Hypothalamus (tissue), 51 donors: ENCODE measurements at places on chromosomes 2 and 18.

GRCh38 chr2:190571686-190572085 lies 37.2 kb upstream of the NEMP2 start:
- no peak for DNase-seq

DNA sequence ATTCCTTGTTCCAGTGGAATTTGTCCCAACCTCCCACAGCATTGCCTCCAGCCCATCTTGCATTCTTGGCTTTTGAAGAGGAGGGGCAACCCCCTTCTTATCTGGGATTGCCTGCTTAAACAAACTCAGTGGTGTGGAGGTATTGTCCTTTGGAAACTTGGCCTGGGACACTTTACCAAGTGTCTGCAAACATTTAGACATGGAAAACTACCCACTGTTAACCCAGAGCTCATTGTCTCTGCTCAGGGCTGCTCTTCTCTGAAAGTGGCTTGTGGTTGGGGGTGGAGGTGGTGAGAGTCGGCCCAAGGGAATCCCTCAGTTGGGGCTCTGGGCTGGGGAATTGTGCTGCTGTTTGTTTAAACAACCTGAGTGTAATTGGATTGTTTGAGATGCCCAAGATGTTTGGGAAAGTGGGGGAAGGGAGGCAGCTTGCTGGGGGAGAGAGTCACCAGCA lies 178.3 kb upstream of the GATA6 start:
- no peak for DNase-seq

DNA sequence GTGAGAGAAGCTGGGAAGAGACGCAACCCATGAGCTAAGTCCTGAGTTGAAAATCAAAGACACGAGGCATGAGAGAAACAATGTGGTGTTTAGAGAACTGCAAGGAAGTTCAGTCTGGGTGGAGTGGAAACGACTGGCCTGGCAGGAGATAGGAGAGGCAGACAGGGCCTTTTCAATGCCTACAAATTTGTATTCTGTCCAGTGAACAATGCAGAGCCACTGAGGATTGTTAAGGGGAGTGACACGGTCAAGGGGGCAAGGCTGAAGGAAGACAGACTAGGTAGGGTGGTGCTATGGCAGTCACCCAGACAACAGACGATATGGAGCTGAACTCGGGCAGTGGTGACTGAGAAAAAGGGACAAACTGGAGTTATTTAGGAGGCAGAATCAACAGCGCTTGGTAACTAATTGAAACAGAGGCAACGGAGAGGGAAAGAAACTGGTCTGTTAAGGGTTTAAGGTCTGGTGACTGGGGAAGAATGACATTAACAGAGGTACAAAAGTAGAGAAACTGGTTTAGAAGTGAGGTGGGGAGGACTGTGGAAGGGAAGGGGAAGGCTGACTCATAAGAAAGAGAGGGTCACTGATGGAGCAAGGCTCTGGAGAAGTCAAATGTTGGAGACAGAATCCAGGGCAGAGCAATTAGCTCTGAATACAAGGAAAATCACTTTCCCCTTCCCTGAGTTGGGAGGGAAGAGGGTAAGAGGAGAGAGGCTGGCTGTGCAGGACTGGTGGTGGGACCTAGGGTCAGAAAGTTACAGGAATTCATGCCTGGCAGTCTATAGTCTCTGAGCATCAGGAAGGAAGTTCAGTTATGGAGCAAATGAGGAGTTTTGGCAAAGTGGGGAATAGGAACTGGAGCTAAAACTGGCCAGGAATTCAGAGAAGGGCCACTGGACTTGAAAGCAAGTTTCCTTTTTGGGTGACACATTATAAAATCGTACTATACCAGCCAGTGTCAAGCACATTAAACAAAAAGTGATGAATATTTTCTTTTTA lies 63.4 kb upstream of the CHRNA1 start:
- DNase-seq = no peak

- DNase-seq = no peak
Observed at GRCh38 chr18:35522130-35522959, 24.6 kb upstream of the INO80C start.

- no peak for DNase-seq
Observed at GRCh38 chr18:71237641-71238040, 948.8 kb downstream of the SOCS6 start.

DNA sequence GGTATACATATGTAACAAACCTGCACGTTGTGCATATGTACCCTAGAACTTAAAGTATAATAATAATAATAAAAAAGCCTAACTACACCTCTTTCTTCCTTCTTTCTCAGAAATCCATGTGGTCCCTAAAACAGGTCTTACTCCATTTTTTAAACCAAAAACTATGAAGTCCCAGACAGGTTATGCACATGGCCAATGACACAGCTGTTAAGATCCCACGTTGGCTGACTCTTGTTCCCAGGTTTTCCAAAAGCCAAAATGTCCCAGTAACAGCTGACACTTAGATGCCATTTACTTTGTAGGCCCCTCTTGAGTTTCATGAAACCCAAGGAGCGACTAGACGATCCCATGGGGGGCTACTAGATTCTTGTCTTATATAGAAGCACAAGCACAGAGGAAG lies 97.0 kb downstream of the KCNF1 start:
- DNase-seq = no peak

- no peak for DNase-seq
Observed at GRCh38 chr2:105412584-105412983, 13.7 kb upstream of the FHL2 start.

DNA sequence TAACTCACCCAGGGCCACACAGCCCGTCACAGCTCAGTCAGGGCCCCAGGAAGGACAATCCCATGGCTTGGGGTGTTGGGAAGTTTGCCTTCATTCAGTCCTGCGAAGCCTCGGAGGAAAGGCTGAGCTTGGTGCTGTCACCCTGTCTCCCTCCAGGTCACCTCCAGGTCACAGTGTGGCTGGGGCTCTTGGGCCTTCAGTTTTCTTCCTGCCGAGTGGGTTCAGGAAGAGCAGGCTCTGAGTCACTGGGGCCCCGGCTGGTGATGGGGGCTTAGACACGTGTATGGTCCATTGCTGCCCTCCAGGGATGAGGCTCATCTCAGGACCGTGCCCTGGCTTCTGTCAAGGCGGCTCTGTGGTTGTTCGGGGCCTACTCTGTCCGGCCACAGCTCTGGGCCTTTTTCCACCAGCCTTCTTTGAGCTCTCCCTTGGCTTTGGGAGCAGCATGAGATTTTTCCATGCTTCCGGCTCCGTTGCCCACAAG lies 118.6 kb downstream of the INHBB start:
- no peak for DNase-seq

- no peak for DNase-seq
Observed at GRCh38 chr2:85674417-85674816, 6.4 kb upstream of the SFTPB start.

GRCh38 chr2:201674794-201675193 lies 23.6 kb downstream of the MPP4 start:
- DNase-seq = no peak

- no peak for DNase-seq
Observed at GRCh38 chr2:239302083-239302807, 98.6 kb downstream of the HDAC4 start.

- no peak for DNase-seq
Observed at GRCh38 chr2:14516844-14517243, 115.7 kb upstream of the LRATD1 start.

GRCh38 chr2:159996792-159997546 lies 65.4 kb downstream of the PLA2R1 start:
- DNase-seq = no peak

DNA sequence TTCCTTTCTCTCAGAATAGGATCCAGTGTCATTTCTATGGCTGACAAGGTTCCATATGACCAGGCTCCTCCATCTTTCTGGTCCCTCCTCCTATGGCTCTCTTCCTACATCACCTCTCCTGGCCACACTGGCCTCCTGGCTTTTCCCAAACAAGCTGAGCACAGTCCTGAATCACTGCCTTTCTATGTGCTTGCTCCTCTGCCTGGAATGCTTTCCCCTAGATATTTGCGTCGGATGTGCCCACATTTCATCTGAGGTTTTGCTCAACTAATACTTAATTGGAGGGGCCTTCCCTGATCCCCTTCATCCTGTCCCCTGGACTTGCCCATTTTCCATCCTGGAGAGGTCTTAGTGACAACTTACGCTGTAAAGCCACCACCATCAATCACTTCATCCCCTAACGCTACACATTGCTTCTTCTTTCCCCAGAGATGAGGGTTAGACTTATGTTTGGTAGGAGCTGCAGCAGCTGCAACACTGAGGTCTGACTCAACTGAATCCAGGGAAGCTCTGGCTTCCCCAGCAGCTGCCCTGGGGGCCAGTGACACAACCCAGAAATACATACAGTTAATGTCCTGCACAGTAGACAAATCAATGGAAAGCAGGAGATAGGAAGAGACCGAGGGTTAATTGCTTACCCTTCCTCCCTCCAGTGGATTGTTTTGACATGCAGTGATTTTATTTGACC lies 42.9 kb downstream of the QPCT start:
- DNase-seq = no peak

GRCh38 chr2:182477774-182478173 lies 50.9 kb upstream of the PDE1A start:
- no peak for DNase-seq

- no peak for DNase-seq
Observed at GRCh38 chr2:117785740-117786139, 28.8 kb upstream of the DDX18 start.

DNA sequence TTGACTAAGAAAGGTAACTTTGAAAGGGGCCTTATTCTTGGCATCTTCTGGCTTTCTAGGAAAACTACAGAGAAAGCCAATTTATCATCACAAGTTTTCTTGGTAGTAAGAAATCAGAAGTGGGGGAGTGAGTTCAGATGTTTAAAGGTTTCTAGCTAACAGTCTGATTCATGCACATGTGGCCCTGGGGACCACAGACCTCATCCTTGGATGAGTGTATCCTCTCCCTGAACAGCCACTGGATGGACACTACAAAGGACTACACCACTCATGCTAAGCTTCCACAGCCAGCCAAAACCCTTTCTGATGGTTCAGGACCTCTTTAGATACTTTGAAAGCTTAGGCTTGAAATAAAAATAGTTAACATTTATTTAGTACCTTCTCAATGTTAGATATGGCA lies 218.3 kb upstream of the STK17B start:
- DNase-seq = no peak

- DNase-seq = no peak
Observed at GRCh38 chr2:172614932-172615331, 59.0 kb downstream of the PDK1 start.

DNA sequence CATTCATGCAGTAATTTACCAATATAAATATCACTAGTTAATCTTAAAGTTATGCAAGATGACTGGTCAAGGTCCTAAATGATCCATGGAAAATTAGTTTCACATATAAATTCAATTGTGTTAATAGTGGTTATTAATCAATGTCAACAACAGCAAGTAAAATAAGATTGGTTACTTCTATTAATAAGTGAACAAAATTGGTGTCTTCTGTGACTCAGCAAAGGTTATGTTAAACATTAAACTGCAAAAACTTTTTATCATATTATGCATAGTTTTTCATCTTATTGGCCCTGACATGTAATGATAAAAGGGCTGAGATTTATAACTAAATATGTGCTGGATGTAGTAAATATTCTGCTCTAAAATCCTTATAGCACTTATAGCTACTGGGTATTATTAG lies 359.0 kb upstream of the UBE2E3 start:
- no peak for DNase-seq

DNA sequence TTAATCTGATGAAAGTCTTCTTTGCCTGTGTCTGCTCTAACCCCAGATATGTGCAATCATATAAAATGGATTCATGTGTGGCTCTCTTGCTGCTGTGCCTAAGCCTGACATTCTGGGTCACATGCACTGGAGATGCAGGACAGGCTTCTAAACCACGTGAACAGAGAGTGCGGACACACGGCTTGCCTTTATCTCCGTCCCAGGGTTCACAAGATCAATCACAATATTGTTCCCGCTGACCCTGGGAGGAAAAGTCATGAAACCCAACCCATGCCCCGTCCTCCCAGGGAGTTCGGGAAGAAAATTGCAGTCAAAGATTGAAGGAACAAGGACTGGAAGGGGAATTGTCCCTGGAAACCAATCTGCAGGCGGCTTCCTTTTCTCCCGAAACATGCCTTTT lies 74.8 kb downstream of the VAPA start:
- DNase-seq = no peak

DNA sequence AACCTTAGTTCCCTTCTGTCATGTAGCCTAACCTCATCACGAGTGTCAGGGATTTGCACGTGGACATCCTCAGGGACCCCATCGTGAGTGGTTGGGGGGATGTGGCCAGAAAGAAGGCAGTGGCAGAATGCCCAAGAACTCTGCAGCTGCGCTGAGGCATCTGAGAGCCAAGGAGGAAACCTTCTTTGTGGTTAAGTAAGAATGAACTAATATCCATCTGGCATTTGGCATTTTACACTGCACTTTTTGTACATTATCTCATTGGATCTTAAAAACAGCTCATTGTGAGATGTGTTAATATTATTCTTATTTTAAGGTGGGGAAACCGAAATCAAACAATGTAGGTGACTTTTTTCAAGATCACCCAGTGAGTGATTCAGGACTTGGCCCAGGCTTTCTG lies 32.6 kb upstream of the APCDD1 start:
- DNase-seq = no peak

GRCh38 chr2:150141226-150142001 lies 346.1 kb downstream of the RND3 start:
- DNase-seq = no peak

- no peak for DNase-seq
Observed at GRCh38 chr2:207734264-207734635, 22.8 kb downstream of the CCNYL1 start.

DNA sequence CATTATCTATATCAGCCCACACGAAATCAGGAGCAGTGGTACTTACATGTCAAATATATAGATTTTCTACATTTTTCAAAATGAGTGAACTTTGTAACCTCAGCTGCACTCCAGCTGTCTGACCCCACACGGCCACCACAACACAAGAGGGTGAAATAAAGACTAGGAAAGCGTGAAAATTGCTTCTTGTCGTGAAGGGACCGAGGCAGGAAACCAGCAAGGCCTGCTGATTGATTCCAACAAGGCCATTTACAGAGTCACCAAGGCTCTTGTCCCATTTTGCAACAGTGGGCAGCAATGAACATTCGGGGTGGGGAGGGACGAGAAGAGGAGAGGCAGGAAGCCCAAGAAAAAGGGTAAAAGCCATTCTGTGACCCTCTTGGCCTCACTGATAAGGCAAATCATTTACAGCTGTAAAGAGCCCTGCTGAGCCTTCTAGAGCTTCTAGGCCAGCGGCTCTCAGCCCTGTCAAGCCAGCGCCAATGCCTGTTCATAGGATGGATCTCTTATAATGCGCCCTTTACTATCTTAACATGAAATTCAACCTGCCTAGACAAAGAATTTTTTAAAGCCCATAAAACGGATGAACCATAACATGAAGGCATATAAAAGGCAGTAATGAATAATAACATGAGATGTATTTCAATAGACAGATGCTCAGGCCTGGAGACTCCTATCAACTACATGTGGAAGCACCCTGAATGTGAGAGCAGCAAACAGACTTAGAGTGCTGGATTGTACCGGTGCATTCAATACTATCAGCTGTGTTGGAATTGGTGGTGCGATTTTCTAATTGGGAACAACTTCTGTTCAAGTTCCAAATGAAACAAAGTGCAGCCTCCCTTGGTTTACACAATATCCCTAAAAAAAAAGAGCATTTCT lies 269.0 kb downstream of the CDCA7 start:
- DNase-seq = no peak
